ENCODE measurements at places on chromosomes 6 and 20. TPM values are rescaled to one million over a fixed set of nuclear protein-coding genes. Genes with fewer than 3 reads are reported as not detected.

Gene SLC2A10
- 23.4 TPM for total RNA-seq

- DNase-seq, result no peak
Measured at GRCh38 chr6:40450483-40450882, 136.7 kb downstream of the LRFN2 start.

DNA sequence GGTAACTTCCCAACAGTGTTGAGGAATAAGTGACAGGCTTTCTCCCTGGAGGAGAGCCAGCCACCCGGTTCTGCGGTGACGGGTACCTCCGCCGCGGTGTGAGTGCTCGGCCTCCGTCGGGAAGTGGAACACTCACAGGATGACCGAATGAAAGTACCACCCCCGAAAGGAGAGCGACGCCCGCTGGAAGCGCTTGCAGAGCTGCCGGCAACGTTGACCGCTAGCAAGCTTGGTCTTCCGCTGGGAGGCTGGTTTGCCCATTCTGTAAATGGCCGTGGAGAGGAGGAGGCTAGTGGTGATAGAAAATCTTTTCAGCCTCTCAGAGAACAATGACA is 614 bp upstream of the TMEM242 start:
- DNase-seq, result peak; percentile 78

DNA sequence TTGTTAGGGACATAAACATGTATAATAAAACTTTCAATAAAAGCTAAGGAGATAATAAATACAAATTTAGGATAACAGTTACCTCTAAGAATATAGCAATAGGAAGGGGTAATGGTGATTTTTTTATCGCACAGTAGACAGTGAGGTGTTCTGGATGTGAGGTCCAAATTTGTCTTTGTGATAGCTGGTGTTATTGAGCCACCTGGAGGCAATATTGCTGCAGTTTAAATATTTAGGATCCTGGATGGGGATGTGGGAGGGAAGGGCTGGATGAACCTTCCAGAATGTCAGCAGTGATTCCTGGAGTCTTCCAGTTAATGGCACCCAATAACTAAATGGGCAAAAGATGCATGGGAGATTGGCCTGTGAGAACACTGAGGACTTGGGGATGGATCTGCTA is 13.9 kb downstream of the DEFB123 start:
- no peak for DNase-seq

All from RPMI7951 (cell line).